ENCODE measurements at places on chromosomes 3 and 15.

- DNase-seq = no peak
Observed at GRCh38 chr3:145900056-145900829, 260.7 kb downstream of the PLOD2 start.

GRCh38 chr3:22907796-22908195, 295.3 kb upstream of the UBE2E2 start:
- no peak for DNase-seq

DNA sequence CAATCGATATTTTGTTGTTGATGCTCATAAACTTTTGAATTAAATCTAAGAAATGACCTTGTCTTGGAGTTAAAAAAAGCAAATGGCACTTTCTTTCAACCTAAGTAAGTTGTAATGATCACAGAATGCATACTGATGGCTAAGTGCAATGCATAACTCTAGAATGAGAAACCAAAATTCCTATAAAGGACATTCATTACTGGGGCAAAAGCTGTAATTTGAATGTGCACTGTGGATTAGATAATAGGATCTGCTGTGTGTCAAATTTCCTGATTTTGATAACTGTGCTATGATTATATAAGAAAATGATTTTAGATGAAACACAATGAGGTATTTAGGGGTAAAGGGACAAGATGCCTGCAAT, 14.3 kb downstream of the SIAH2 start:
- DNase-seq = no peak

DNA sequence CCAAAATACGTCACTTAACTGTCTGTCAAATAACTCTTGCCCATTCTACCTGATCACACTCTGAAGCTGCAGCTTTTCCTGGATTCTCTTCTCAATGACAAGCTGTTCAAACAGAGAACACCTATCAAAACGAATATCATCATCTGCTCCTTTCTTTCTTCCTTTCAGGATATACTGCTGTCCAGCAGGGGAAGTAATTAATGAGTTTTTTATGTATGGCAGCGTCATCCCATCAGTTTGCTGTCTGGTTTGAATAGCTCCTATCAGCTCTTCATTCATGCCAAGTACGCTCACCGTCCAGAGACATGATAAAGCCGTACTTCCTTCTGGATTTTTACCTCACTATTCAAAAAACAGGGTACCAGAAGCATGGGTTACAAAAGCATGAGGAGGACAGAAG, at the start of gene CHRM5:
Gene CHRM5, plus strand, starts transcription at position 274 of the 400 bp plus-strand sequence. CDS start 94,221 bp downstream, outside the sequence.
- no peak for DNase-seq

GRCh38 chr3:132783152-132783551, 60.9 kb upstream of the NPHP3 start:
- no peak for DNase-seq

- DNase-seq = no peak
Observed at GRCh38 chr3:130925628-130926027, 31.7 kb downstream of the ATP2C1 start.

DNA sequence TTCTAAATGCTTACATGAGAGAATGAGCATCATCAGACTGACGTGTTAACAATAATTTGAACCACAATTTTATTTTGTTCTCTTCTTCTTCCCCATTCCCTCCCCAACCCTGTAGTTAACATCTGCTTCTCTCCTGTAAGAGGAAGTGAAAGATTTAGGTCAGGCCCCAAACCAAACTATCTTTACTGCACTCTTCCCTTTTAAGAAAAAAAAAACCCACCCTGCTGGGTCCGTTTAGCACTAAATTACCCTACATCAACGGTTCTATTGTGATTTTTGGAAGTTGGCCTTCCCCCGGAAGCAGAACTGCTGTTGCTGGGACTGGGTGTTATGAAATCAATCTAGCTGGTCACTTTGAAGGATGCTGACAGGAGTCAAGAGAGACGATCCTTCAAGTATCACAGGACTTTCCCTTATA, 49.4 kb downstream of the NFKBIZ start:
- DNase-seq = no peak

DNA sequence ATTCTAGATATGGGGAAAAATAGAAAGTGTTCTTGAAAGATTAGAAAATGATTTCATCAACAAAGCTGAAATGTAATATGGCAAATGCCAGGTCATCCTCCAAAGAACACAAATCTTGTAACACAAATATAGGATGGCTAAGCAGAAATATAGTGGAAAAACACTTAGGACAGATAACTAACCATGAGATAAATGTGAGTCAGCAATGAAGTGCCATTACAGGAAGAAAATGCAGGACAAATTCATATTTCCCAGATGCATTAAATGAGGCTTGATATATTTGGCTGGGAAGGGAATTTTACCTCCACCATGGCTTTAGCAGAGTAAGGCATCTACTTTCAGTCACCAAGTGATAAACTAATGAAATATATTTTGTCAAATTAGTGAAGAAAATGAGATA, 92.8 kb upstream of the SEMA6D start:
- no peak for DNase-seq

All from stimulated activated effector memory CD8-positive, alpha-beta T cell treated with anti-CD3 and anti-CD28 coated beads, Interleukin-12 subunit alpha, Interleukin-12 subunit beta, amount 100 ng/mL, for 72 hours (primary cell).